ENCODE measurements at places on chromosomes 11 and 22.

GRCh38 chr11:35763765-35764164 is 101.2 kb downstream of the TRIM44 start:
- DNase-seq = no peak

- no peak for DNase-seq
Observed at GRCh38 chr11:73273222-73273895, 1.2 kb downstream of the P2RY6 start.

DNA sequence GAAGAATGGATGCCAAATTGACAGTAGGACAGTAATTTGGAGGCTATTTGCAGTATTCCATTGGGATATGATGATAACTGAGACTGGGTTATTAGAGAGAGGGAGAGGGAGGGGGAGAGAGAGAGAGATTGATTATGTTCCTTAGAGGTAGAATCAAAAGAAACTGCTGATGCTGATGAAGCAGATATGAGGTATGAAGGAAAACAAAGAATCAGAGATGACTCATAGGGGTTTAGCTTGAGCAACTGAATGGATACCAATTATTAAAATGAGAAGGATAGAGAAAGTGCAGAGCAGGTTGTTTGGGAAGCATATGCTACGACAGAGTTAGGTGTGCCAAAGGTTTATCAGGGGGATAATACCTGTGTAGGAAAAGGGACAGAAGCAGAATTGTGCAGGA is 12.8 kb upstream of the NUCB2 start:
- DNase-seq = no peak

- DNase-seq = no peak
Observed at GRCh38 chr22:48975886-48976285, 851.8 kb downstream of the BRD1 start.

DNA sequence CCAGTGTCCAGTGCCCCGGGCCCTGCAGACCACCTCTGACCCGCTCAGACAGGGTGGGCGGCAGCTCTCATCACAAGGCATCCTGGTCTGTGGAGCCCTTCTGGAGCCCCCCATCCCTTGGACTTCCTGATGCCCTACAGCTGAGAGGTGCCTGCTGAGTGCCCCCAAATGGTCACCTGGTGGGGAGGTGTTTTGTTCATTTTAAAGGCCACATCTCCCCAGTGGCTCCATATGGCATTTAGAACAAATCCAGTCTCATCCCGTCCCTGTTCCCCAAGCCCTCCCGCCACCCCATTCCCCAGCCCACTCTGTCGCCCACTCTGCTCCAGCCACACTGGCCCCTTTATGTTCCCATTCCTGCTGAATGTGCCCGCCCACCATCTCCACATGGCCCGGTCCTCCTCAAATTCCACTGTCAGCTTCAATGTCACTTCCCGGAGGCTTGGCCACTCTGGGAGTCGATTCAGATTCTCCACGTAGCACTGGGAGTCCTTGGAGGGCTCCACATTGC is 32.8 kb downstream of the OSBPL5 start:
- DNase-seq = no peak

DNA sequence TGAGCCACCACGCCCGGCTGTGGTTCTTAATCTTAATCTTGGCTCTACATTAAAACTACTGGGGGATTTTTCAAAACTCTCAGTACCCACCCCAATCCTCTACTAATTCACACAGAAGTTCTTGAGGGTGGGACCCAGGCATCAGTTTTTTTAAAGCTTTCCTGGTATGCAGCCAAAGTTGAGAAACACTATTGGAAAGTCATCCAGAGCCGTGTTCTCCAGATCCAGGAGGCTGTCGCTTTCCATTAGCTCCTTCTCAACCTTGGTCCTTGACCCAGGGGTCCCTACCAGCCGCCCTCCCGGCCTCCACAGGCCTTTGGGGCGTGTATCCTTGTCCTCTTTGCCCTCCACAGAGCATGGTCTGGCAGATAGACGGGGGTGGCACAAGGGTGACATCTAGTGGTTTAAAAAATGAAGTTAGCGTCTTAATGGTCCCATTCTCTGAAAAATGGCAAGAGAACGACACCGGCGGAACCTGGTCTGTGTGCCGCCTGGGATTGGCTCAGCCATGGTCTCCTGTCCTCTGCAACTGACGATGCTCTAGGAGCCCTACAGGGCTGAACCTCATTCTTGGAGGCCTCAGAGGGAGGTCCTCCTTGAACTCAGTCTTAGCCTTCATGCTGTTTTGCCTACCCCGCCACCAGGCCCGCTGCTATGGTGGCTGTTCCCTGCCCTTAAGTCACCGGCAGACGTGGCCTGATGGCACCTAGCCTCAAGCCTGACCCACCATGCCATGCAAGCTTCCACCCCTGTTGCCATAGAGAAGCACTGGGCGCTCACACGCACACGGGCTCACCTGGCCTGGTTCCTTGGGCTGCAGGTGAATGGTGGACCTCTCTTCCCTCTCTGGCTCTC is 152.0 kb upstream of the SYN3 start:
- no peak for DNase-seq

- no peak for DNase-seq
Observed at GRCh38 chr22:18113680-18114394, 3.2 kb downstream of the TUBA8 start.

GRCh38 chr11:76151556-76152085 is 54.7 kb downstream of the WNT11 start:
- no peak for DNase-seq

DNA sequence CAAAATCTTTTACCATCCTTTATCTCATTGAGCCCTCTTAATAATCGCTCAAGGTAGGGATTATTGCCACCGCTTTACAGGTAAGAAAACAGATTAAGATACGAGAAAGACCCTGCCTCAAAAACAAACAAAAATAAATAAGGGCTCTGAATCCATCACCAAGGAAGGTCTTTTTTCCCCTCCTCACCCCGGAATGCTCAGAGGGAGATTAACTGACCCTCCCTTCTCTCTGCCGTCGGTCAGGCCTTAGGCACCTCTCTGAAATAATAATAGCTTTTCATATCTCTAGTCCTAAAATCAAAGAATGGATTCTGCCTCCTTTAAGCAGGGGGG is 620 bp upstream of the ATG2A start:
- DNase-seq = no peak

GRCh38 chr22:24067587-24068376 is 56.7 kb downstream of the CABIN1 start:
- DNase-seq = no peak

DNA sequence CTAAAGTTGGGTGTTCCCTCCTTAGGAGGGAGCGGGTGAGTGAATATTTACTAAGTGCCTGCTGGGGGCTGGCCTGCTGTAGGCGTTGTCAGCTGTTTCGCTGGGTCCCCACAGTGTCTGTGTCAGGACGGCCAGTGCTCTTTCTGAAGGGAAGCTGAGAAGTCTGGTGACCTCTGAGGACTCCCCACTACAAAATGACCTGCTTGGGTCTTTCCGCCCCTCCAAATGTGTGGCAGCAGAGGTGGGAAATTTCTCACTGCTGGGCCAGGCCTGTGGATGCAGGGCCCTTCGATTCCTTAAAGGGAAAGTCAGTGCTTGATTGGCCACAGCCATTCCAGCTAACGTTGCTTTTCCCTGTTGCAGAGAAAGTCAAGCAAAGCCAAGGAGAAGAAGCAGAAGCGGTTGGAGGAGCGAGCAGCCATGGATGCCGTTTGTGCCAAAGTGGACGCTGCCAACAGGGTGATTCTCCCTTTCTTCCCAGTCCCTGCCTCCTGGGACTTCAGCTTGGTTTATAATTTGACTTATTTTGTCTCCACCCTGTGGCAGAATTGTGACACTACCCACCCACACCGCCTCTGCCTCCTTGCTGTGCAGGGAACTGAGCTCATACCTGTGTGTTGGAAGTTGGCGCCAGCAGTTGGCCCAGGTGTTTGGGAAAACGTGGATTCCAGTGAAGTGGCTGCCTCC is 6.8 kb downstream of the NAA40 start:
- peak; percentile 59 for DNase-seq

DNA sequence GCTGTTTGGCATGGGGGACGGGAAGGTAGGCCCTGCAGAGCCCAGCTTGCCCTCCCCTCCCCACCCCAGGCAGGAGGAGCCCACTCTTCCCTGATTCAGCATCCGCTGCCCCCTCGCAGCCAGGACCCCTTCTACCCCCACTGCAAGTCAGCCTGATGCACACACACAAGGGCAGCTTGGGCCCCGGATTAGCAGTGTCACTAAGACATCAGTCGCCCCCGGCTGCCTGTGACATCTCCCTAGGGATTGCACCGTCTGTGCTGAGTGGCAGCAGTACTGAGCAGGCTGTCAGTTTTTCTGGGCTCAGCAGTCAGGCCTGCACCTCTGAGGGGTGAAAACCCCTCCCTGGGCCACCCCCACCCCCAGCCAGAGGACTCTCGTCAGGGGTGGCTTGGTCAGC is 30.4 kb upstream of the SYT7 start:
- no peak for DNase-seq

GRCh38 chr11:106904826-106905225 is 113.5 kb downstream of the GUCY1A2 start:
- DNase-seq = no peak

GRCh38 chr11:78467370-78467769 is 49.8 kb upstream of the GAB2 start:
- no peak for DNase-seq

GRCh38 chr22:22120160-22120559 is 124.4 kb upstream of the VPREB1 start:
- DNase-seq = no peak

DNA sequence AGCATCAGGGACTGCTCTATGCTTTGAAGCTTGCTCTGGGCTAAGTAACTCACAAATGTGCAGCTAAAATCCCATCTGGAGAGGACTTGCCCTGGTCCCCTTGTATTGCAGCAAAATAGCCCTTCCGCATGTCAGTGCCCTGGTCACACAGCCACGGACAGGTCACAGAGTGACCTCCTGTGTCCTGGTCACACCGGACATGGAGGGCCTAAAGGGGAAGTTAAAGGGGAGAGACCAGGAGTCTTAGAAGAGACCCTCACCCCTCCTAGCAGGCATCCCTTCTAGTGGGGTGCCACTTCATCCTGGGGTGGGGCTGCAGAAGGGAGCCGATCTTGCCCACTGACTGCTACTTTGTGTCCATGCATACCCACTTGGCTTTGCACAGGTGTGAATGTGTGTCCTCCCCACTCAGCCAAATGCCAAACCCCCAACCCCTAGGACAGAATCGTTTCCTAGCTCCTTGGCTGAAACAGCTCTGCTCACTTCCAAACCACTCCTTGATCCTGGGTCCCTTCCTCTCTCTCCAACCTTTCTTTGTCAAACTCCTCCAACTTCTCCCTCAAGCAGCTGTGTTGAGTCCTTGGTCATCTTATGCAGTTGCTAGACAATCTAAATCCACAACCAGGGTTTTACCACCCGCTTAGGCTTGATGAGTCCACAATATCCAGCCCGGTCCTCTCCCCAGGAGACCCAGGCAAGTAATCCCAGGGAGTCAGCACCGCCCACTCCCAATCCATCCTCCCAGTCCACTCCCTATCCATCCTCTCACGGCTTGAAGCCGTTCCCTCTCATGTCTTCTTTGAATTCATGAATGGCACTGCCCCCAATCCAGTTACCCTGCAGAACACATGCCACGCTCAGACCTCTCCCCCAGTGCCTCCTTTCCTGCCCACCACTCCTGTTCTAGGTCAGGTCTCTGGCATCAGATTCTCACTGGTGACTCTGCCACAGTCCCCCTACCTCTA is 3.3 kb upstream of the FXYD6 start:
- no peak for DNase-seq

- no peak for DNase-seq
Observed at GRCh38 chr11:29124470-29124869, 892.4 kb downstream of the KCNA4 start.

GRCh38 chr11:121476379-121477032 is 23.7 kb upstream of the SORL1-AS1 start:
- no peak for DNase-seq

GRCh38 chr11:116975661-116976060 is 122.6 kb downstream of the SIK3 start:
- no peak for DNase-seq

- DNase-seq = no peak
Observed at GRCh38 chr11:102722821-102723220, 1.9 kb downstream of the MMP8 start.

- no peak for DNase-seq
Observed at GRCh38 chr11:3946455-3947017, 91.1 kb downstream of the STIM1 start.

GRCh38 chr22:20721409-20722218 is 52.3 kb upstream of the SERPIND1 start:
- no peak for DNase-seq

DNA sequence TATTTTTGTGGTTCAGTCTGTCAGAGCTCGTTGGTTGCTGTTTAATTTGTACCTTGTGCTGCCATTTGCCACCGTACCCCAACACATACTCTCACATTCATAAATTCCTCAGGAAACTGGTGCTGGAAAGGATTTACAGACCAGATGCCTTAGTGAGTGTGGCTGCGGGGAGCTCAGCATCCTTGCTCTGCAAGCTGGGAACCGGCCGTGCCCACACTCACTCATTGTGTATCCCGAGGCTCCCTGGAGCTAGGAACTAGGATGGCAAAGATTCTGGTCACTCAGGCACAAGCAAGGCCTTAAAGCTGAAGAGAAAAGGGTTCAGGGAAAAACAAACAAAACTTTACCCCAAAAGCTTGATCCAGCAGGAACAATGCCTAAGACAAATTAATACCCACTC is 64.6 kb upstream of the TTC12 start:
- DNase-seq = no peak

- no peak for DNase-seq
Observed at GRCh38 chr11:27471589-27472397, 797 bp downstream of the LGR4 start.

DNA sequence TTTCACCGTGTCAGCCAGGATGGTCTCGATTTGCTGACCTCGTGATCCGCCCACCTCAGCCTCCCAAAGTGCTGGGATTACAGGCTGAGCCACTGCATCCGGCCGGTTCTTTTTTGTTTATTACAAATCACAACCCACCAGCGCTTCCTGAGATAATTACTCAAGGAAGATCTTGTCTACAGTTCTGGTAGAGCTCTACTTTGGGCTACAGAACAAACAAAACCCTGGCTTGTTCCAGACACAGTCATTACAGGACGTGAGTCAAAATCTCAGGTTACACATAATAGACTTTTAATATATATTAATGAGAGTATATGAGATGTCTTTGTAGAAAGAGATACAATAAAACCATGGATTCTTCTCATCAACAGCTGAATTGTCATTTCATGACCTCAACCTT is 42.8 kb upstream of the NUP50 start:
- DNase-seq = no peak

DNA sequence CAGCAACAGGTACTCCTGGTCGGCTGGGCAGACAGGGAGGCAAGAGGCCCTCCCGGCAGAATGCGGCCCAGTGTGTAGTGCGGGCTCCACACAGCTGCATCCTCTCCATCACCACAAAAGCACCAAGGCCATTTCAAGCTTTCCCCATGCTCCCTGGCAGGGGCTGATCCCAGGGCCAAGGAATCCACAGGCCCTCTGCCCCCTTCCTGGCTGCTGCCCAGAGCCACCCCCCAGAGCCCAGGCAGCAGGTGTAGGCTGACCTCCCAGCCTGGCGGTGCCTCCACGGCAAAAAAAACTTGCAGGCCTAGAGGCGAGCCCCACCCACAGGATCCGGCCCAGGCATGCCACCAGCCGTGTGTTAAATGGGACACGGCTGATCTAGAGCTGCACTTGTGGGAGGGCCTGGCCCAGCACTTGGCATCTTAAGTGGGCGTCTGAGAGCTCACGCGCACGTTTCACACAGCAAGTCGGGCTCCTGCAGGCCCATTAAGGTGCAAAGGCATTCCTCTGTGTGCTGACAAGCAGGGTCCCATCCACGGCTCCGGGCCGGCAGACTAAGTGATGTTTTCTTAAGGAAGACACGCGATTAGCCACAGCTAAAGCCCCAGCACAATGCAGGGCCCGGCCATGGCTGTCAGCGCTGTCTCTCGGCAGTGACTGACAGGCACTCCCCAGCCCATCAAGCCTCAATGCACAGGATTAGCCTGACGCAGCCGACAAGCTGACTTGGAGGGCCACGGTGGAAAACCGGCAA is 19.8 kb upstream of the GNB1L start:
- peak; percentile 46 for DNase-seq

GRCh38 chr22:26395926-26396325 is 33.1 kb upstream of the ASPHD2 start:
- DNase-seq = no peak
